ENCODE measurements at places on chromosomes 1 and 21.
A peak's percentile ranks its signal among the peaks of the same experiment; 100 is the strongest.

DNA sequence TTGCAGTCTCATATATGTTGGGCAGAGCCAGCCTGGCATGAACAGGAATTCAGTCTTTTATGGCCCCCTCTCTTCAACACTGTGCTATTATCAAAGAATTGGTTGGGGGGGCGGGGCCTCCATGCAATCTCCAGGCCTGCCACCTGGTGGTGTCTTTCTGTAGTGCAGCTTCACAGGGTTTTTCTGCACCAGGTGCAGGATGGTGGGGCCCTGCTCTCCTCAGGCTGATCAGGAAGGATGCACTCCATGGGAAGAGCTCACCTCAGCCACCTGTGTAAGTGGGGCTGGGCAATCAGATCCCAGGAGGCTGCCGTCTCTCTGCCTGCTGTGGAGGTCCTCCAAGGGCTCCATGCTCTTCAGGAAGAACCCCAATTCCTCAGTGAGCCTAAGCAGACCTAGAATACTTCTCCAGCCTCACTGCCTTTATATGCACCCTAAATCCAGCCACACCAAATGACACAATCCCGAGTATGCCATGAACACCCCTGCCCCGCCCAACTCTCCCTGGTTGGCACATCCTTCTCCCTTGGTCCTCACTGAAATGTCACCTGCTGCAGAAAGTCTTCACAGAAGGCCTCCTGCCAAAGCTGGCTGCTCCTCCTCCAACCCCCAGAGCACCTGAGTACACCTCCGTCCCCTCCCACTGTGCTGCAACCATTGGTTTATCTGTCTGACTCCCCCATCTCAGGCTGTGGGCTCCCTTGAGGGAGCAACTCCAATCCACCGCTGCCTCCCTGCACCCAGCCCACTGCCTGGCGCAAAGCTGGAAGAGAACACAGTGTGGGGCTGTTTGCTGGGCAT is 16.5 kb downstream of the STK40 start:
- DNase-seq, result peak; percentile 84

GRCh38 chr1:166900987-166901386 is 24.9 kb upstream of the TADA1 start:
- DNase-seq, result no peak

DNA sequence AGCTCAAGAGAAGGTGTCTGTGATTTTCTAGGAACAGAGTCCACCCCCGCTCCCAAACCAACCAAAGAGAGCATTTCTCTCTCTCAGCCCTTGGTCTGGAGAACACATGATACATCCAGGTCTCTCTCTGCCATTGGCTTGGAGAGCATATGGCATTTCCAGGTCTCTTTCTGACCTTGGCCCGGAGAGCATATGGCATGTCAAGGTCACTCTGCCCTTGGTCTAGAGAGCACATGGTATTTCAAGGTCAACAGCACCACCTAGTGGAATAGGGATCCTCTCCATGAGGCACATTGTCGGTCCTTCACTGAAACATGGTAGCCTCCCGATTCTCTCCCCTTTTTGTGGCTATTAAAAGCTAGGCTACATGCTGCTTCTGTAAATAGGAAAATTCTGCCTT is 437.7 kb upstream of the OLFM3 start:
- no peak for DNase-seq

DNA sequence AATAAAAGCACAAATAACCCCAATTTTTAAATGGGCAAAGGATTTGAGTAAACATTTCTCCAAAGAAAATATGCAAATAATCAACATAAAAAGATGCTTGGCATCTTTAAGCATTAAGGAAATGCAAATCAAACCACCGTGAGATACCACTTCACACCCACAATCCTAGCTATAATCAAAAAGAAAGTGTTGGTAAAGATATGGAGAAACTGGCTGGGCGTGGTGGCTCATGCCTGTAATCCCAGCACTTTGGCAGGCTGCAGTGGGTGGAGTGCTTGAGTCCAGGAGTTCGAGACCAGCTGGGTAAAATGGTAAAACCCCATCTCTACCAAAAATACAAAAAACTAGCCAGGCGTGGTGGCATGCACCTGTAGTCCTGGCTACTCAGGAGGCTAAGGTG is 16.9 kb downstream of the ARHGEF11 start:
- DNase-seq, result no peak
